CD4-positive, alpha-beta T cell treated with Interferon gamma for 1 hour (primary cell): ENCODE measurements at places on chromosomes 13 and 19.

DNA sequence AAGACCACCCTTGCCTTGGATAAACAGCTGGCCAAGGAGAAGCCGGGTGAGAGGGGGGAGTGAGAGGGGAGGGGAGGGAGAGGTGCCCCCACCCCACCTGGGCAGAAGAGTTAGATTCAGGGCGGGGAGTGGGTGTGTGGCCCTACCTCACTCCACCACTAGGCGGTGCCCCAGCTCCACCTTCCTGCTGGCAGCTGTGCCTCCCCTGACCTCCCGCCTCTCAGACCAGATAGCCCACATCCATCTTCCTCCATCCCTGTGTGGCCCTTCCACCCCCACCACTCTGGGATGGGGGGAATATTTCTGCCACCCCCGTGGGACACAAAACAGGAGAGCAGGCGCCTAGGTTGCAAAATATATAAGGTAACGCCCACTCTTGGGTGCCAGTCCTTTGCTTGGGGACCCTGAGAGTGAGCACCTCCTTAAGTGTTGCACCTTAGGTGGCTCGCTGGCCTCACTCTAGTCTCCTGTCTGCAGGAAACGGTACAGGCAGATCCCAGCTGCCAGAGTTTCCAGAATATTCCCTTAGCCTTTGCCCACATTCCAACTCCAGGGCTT lies 13.8 kb upstream of the EHD2 start:
- DNase-seq, result peak; percentile 43

- DNase-seq, result no peak
Observed at GRCh38 chr19:924553-925086, 1.2 kb upstream of the ARID3A start.

GRCh38 chr13:104571161-104571892 lies 1505.1 kb upstream of the SLC10A2 start:
- DNase-seq, result no peak

DNA sequence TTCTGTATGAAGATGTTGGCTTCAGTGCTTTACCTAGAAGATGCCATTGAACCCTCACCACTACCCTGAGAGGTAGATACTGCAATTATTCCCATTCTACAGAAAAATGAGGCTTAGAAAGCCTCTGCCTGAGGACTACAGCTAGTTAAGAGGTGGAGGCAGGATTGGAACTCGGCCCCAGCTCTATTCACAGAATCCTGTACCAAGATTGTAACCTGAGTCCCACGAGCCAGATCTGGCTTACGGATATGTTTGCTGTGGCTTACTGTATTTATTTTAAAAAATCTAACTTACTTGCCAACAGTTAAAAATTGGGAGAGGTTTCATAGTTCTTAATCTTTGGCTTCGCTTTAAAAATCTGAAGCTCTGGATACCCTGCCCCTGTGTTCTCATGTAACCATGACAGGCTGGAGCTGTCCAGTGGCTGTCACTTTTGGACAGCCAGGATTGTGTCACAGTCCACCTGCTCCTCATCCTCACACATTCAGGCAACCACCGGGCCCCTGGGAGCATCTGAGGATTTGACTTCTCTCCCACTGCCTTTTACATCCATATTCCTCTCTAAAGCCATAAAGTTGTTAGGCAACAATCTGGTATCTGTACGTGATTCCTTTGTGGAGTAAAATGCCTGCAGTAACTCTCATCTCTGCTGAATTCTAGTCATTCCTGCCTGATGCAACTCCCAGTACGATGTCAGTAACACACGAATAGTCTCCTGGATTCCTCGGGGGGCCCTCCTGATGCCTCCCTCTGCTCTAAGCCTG lies 160.8 kb upstream of the SERP2 start:
- DNase-seq, result no peak

- DNase-seq, result no peak
Observed at GRCh38 chr13:20828539-20829364, 55.0 kb upstream of the EEF1AKMT1 start.

GRCh38 chr13:20700288-20700687 lies 3.2 kb upstream of the IL17D start:
- no peak for DNase-seq

GRCh38 chr19:28984315-28984714 lies 228.6 kb downstream of the UQCRFS1 start:
- DNase-seq, result no peak

GRCh38 chr13:89361909-89362308 lies 1690.7 kb downstream of the SLITRK5 start:
- DNase-seq, result no peak

GRCh38 chr13:52884429-52885010 lies 36.1 kb upstream of the PCDH8 start:
- DNase-seq, result no peak

- DNase-seq, result no peak
Observed at GRCh38 chr13:43880214-43880855, 631 bp downstream of the LACC1 start.

- DNase-seq, result no peak
Observed at GRCh38 chr13:46086985-46087384, 17.8 kb downstream of the CPB2 start.

GRCh38 chr13:24184265-24184841 lies 23.8 kb downstream of the SPATA13 start:
- DNase-seq, result no peak

- no peak for DNase-seq
Observed at GRCh38 chr13:51237887-51238286, 15.7 kb downstream of the FAM124A start.

DNA sequence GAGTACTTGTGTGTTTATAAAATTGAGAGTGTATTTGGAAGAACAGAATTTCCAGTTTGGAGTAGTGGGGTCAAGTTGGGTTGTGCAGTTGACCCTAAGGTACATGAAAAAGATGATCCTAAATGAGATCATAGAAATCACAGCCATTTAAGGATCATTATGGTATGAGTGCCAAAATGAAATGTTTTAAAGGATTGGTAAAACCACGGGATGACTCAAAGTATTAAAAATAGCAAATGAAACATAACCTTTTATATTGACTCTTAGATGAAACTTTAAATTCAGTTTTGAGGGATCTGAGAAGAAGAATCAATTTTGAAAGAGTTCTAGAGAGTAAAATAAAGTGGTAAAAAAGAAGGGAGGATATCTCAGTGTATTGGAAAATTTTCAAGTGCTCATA lies 773.8 kb downstream of the GPC5 start:
- DNase-seq, result no peak

GRCh38 chr19:7104747-7105447 lies 35.4 kb downstream of the ZNF557 start:
- no peak for DNase-seq

DNA sequence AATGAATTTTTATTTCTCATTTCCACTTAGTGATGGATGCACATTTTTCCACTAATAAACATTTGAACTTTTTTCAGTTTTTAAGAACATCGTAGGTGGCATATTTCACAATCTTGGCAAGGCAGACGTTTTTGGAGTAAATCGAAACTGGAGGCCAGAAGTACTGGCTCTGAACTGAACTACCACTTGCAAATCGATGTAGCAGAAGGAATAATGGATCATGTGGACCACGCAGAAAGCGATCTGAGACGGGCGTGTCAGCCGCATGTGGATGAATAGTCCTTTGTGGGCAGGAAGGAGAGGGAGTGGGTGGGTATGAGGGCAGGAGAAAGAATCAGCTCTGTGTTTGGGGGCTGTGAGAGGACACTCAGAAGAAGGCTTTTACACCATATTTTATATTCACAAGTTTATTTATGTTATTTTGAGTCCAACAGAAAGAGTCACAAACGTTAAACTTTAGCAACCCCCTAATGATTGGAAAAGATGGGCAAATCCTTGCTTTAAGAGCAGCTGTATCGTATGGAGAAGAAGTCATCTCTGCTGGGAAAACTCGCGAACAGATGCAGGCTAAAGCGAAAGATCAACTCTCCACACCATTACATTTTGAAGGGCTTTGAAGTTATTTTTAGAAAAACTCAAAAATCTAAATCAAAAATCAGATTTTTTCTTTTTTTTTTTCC lies 90.5 kb downstream of the COL4A2 start:
- DNase-seq, result no peak

- DNase-seq, result no peak
Observed at GRCh38 chr13:29782798-29783197, 67.6 kb downstream of the UBL3 start.

DNA sequence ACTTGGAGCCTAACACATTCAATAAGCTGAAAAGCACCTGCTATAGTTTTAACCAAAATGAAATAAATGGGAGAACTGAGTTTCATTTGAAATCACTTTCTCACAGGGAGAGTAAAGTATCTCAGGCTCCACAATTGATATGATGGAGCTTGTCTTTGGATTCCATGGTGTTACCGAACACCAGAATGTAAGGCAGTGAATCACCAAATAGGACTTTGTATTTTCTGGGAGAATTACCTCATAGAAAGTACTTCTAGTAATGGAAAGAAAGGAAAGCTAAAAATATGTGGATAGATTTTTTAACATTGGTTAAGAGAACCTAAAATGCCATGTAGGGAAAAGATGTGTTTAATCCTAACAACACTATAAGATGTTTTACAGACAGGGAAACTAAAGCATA lies 123.6 kb downstream of the NALCN start:
- no peak for DNase-seq

DNA sequence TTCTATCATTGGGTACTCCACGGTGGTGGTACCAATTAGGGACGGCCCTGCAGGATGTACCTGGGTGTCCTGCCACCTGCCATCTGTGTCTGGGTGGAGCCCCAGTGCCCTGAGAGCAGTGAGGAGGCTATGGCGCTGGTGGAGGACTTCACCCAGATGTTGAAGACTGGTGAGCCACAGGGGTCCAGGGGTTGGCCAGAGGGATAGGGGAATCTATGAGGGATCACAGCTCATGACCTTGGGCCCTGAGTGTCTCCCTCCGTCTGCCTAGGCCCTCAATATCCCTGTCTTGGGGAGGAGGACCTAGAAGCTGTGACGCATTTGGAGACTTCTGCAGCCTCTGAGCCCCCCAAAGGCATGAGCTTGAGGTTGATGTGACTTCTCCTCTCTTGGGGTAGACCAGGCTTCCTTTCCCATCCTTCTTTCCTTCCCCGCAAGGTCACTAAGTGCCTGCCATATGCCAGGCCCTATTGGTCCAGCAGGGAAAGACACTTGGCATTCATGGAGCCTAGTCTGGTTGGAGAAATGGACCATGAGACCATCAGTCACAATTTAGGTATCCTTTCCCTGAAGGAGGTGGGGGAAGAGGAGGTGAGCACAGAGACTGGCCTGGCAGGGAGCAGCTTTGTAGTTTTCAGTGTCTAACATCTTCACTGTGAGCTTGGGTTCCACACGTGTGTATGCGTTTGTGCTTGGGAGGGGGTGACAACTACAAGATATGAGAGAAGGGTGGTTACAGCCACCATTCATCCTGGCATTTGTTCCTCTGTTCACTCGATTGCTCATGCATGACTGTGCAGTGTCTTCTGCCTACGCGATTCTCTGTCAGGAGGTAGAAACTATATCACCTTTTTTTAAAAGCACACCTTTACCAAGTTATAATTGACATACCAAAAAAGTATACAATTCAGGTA lies 5.1 kb upstream of the MZF1 start:
- no peak for DNase-seq

- DNase-seq, result no peak
Observed at GRCh38 chr19:19500975-19501644, 14.2 kb downstream of the TSSK6 start.

DNA sequence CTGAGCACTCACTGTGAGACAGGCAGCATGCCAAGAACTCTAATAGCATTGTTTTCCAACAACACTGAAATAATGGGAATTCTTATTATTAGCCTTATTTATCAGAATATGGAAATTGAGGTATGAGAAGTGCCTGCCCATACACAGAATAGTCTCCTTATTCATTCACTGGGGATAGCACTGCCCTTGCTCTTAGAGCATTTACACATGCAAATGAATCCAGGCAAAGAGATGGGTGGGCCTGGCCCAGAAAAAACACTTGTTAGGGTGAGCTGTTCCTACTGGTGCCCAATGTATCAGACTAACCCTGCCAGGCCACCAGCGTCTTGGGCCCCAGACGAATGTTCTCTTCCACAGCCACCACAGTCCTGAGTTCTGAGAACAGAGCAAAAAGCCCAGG lies 112.9 kb downstream of the TUBA3C start:
- no peak for DNase-seq

GRCh38 chr13:93066187-93066586 lies 160.4 kb upstream of the GPC6 start:
- DNase-seq, result no peak

GRCh38 chr13:60583911-60584753 lies 187.1 kb downstream of the TDRD3 start:
- DNase-seq, result no peak

DNA sequence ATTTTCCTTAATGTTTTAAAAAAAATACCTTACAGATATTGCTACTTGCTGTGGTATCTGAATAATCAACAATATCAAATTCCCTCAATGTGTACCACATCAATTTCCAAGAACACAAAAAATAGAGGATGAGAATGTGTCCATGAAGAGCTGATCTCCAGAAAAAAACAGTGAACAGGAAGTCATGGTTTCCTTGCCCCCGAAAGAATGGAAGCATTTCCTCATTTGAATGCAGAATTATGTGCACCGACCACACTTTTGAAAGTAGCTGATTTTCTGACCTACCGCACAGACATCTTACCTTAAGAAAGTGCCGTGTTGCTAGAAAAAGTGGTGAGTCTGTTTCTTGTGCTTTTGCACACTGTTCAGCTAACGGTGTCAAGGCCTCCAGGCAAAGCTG lies 13.4 kb upstream of the EEF1AKMT1 start:
- no peak for DNase-seq

DNA sequence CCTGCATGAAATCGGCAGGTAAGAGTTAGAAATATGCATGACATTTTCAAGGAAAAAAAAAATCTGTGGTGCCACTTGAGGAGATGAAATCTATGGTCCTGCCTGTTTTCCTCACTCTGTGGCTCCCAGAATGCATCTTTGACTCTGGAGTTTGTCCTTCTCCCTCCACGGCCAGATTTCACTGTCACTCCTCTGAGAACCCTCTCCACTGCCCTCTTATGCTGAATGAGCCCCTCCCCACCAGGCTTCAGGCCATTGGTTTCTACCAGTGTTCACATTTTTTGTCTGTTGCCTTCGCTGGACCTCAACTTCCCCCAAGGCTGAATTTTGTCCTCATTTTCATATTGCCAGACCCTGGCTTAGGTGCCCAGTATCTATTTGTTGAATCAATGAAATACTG lies 235.0 kb downstream of the ZIC5 start:
- no peak for DNase-seq

GRCh38 chr13:37456506-37456905 lies 142.1 kb downstream of the POSTN start:
- DNase-seq, result no peak

GRCh38 chr19:7441468-7442146 lies 47.2 kb downstream of the PEX11G start:
- no peak for DNase-seq
